ENCODE measurements at places on chromosomes 3 and 15. TPM values are rescaled to one million over a fixed set of nuclear protein-coding genes. Genes with fewer than 3 reads are reported as not detected.
A peak's percentile ranks its signal among the peaks of the same experiment; 100 is the strongest.

ADCY5 gene
- total RNA-seq: not detected

KLF15 gene
- 0.46 TPM for total RNA-seq

NEK10 gene
- total RNA-seq: 0.48 TPM

SLC12A8 gene
- total RNA-seq: 0.48 TPM

ATP13A4 gene
- 3.2 TPM for total RNA-seq

ACSBG1 gene
- not detected for total RNA-seq

GRCh38 chr15:95127356-95127755, 896.0 kb downstream of the MCTP2 start:
- H3K27me3 ChIP-seq: no peaks in the 10 kb centered on the region
- H3K4me1 ChIP-seq: no peaks in the 10 kb centered on the region
- no peaks in the 10 kb centered on the region for H3K36me3 ChIP-seq
- no peak overlapping the region for H3K27ac ChIP-seq
- DNase-seq: no peak

- DNase-seq: no peak
- H3K27ac ChIP-seq: no peak overlapping the region
- H3K36me3 ChIP-seq: peaks cover 7% of the 10 kb centered on the region
- H3K4me1 ChIP-seq: peaks cover 11% of the 10 kb centered on the region
These were observed 707.7 kb upstream of the NR2F2 start for GRCh38 chr15:95622843-95623242.

DNA sequence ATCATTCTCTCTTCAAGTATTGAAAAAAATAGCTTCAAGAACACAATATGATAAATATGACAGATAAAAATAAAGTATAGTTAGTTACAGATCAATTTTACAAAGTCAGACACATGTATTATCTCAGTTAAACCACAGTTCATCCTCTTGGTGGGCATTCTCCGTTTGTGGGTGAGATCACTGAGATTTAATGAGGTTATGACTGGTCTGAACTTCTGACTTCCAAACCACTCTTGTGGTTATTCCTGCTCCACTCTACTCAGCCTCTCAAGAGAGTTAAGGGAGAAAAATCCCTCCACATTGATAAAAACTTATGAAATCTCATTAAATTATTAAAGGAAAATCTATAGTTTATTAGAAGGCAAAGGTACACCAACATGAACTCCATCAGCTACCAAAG, 229.9 kb upstream of the LRTM1 start:
- no peaks in the 10 kb centered on the region for H3K4me1 ChIP-seq
- H3K4me3 ChIP-seq: no peak overlapping the region
- no peak for DNase-seq
- H3K27me3 ChIP-seq: no peaks in the 10 kb centered on the region

GRCh38 chr15:45456212-45457106, 66.1 kb downstream of the SLC30A4 start:
- H3K36me3 ChIP-seq: peaks cover 2% of the 10 kb centered on the region
- H3K4me3 ChIP-seq: peak overlapping the region; percentile 20
- DNase-seq: peak; percentile 87
- H3K27ac ChIP-seq: peak overlapping the region; percentile 72

DNA sequence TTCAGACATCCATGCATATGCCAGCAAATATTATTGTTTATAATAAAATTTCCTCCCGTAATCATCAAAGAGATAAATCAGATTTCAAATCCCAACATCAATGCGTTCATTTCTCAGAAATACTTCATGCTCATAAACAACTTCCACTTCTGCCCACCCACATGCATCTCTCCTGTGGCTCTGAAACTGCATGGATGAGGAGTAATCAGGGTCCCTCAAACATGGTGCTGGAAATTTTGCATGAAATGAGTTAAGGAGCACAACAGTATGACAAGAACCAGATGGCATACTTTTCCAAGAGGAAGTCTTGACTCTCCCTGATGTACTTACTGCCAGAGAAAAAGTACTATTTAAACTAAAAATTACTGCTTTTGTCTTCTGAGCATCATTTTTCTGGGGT, 26.9 kb upstream of the MFSD1 start:
- no peak overlapping the region for H3K27ac ChIP-seq
- no peak for DNase-seq
- H3K36me3 ChIP-seq: no peaks in the 10 kb centered on the region
- no peaks in the 10 kb centered on the region for H3K27me3 ChIP-seq
- no peaks in the 10 kb centered on the region for H3K4me1 ChIP-seq

- no peak for DNase-seq
- H3K27ac ChIP-seq: no peak overlapping the region
- H3K27me3 ChIP-seq: peaks cover 1% of the 10 kb centered on the region
- no peaks in the 10 kb centered on the region for H3K36me3 ChIP-seq
- no peak overlapping the region for H3K4me3 ChIP-seq
These were observed 188.9 kb downstream of the MEIS2 start for GRCh38 chr15:36911322-36911944.

DNA sequence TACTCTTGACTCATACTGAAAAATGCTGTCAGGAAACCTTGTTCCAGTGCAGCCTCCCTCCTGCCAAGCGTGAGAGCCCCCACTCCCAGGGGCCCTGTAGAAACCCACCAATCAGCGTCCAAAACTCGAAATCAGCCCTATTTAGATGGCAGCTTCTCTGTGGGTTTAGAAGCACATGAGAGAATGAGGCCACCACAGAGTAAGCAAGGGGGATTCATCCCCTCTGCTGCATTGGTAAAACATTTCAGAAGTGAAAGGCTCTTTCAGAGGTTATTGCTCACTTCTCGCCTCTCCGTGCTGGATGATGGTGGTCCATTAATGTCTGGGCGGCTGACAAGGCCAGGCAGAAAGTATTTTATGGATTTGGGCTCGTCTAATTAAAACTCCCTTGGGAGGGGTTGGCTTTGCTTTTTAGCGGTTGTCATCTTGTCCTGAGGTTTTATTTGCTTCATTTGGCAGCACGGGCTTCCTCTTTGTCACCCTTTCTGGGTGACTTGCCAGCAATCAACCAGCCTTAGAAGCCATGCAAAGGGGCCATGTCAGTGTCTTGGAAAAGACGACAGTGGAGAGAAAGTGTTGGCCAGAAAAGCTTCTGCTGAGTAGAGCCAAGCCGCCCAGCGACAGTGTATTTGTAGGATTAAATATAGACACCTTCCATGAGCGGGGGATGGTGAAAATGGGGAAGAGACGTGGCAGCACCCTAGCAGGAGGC, 145.5 kb downstream of the ATP10A start:
- H3K4me1 ChIP-seq: no peaks in the 10 kb centered on the region
- H3K4me3 ChIP-seq: no peak overlapping the region
- H3K27ac ChIP-seq: no peak overlapping the region
- no peak for DNase-seq

DNA sequence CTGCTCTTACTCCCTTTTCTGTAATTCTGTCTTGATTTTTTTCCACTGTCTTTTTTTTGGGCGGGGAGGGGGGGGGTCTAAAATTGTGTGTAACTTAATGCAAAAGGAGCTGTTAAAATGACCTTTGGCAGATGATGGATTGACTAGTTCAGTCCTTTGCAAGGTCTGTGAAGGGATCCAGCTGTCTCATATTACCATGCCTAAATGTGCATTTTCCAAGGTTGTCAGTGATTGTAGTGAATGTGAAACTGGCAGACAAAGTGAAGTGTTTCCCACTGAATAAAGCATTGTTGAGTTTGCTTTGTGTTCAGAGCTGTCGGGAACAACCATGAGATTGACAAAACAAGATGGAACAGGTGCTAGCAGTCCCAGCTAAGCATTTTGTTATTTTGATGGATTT, 110.1 kb upstream of the SKOR1 start:
- no peak overlapping the region for H3K4me3 ChIP-seq
- no peak overlapping the region for H3K27ac ChIP-seq
- H3K27me3 ChIP-seq: no peaks in the 10 kb centered on the region
- no peak for DNase-seq
- no peaks in the 10 kb centered on the region for H3K4me1 ChIP-seq

DNA sequence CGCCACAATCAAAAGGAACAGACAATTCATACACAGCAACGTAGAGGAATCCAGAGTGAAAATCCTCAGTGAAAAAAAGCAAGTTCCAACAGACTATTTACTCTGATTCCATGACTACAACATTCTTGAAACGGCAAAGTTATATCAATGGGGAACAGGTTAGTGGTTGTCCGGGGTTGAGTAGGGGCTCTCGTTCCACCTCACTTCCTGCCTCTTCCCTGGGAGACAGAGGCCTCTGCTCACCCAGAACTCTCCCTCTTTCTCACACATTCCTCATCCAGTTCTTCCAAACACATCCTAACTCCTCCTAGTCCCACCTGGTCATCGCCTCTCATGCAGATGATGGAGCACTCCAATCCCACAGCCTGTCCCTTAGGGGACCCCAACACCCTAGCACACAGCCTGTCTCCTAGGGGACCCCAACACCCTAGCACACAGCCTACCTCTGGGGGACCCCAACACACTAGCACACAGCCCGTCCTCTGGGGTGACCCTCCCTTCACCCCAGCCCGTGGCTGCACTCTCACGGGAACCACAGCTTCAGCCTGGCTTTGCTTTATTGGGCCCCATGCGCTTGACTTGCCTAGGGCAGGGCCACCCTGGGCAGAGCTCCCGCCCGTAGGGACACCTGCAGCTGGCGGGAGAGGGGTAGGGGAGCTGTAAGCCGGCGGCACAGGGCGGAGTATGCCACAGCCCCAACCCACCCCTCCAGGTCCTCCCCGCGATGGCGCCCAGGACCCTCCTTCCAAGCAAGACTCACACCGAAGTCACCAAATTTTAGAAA, 5.2 kb downstream of the OCA2 start:
- H3K27ac ChIP-seq: no peak overlapping the region
- H3K27me3 ChIP-seq: peaks cover 65% of the 10 kb centered on the region
- H3K36me3 ChIP-seq: peaks cover 10% of the 10 kb centered on the region
- H3K4me1 ChIP-seq: peaks cover 26% of the 10 kb centered on the region
- no peak for DNase-seq

GRCh38 chr3:142657033-142657432, 60.8 kb downstream of the PLS1 start:
- DNase-seq: no peak
- H3K4me1 ChIP-seq: no peaks in the 10 kb centered on the region
- no peak overlapping the region for H3K4me3 ChIP-seq
- no peak overlapping the region for H3K27ac ChIP-seq
- H3K27me3 ChIP-seq: no peaks in the 10 kb centered on the region

DNA sequence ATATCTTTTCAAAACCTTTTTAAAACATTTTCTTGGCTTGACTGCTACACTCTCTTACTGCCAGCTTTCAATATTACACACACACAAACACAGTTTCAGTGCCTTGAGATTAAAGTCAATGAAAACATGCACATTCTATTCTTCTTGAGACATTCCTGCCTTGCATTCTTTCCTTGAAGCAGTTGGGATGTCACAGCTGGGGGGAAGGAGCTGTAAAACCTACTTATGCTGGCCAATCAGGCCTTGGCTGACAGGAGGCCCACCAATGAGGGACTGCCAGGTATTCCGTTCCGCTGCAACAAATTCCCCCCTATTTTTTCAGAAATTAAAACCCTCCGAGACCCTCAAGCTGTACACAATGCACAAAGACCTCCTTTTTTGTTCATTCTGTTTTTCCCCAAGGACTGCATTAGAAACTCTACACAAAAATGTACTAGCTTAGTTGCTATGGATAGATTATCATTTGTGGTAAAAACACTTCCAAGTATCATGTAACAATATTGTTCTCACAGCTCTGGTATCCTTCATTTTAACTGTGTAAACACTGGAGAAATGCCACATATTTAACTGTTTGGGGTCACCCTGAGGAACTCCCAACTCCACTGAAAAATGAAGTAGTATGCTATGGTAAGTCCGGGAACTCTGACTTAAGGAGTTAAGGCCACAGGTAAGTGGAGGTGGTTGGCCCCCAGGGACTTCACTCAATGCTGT, 18.5 kb downstream of the FSTL1 start:
- no peak overlapping the region for H3K4me3 ChIP-seq
- no peak for DNase-seq
- no peaks in the 10 kb centered on the region for H3K36me3 ChIP-seq
- H3K27me3 ChIP-seq: peaks cover 11% of the 10 kb centered on the region
- H3K4me1 ChIP-seq: no peaks in the 10 kb centered on the region

DNA sequence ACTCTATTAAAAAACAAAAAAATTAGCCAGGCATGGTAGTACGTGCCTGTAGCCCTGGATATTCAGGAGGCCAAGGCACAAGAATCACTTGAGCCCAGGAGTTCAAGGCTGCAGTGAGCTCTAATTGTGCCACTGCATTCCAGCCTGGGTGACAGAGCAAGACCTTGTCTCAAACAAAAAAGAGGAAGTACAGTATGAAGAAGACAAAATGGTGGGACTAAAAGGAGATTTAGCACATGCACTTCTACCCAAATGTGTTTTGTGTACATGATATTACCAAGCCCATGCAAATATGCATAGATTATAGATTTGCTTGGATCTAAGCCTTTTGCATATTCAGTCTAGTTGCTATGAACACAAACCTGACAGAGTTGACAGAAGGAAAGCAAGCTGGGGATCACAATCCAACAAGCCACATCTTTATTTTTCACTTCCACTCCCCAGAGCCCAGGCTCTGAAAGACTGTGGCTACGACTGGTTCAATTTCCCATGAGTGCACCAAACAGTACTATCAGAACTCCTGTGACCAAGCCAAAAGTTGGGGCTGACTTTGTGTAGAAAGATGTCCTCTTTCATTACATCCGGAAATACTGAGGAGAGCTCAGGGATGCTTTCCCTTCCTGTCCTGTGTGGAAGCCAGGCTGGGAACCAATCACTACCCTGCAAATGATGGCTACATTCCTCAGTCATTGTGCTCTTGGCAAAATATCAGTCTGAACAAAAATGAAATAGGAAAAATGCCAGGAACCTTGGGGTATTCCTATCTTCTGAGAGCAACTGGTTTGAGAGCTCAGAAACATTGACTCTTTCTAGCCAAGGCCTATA, 49.4 kb downstream of the TGM4 start:
- no peak overlapping the region for H3K27ac ChIP-seq
- H3K36me3 ChIP-seq: peaks cover 16% of the 10 kb centered on the region
- H3K27me3 ChIP-seq: no peaks in the 10 kb centered on the region
- DNase-seq: no peak
- no peak overlapping the region for H3K4me3 ChIP-seq
